ENCODE measurements at places on chromosomes 3 and 15.

DNA sequence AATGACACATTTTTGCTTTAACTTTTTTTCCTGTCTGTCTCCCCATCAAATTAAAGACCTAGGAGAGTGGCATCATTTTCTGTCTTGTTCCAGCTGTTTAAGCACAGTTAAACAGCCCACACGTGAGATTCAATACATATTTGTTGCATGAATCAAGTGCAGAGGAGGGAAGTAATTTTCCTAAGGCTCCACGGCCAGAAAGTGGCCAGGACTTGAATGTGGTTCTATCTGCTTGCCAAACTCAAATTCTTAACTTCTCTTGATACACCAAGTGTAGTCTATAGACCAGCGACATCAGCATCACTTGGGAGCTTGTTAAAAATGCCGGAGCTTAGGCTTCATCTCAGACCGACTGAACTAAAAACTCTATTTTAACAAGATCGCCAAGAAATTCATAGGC lies 724.8 kb upstream of the CFAP20DC start:
- DNase-seq = no peak

- DNase-seq = no peak
These were observed 25.5 kb downstream of the KCNAB1 start for GRCh38 chr3:156145866-156146265.

- DNase-seq = peak; percentile 30
These were observed 448 bp downstream of the PLXNB1 start for GRCh38 chr3:48429317-48429959.

GRCh38 chr15:74414081-74414580 lies 19.6 kb downstream of the SEMA7A start:
- no peak for DNase-seq

DNA sequence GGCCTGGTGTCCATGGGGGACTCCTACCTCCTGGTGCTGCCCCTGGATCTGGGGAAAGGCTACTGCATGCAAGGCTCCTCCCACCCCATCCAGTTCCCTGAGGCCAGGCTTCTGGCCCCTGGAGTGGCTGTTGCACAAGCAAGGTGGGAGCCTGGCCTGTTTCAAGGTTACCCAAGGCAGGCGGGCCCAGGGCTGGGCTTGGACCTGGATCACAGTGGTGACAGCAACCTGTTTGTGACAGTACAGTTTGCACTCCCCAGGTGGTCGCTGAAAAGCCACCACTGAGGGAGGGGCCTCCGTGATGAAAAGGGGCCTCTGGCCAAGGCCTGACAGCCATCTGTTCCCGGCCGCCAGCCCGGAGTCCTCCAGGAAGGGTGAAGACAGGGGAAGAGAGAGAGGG lies 14.4 kb upstream of the KY start:
- DNase-seq = no peak

DNA sequence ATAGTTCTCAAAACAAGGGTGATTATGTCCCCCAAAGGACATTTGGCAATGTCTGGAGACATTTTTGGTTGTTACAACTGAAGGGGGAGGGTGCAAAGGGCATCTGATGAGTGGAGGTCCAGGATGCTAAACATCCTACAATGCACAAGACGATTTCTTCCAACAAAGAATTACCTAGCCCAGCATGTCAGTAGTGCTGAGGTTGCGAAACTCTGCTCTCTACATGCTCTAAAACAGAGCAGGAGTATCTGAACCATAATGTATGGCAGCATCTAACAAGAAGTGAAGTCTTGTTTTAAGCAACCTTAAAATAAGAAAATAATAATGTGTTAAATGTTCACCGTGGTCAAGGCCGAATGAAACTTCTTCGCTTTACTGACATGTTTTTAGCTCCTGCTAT lies 7.0 kb downstream of the GYG1 start:
- DNase-seq = no peak

- DNase-seq = no peak
These were observed 1268.9 kb downstream of the OTOL1 start for GRCh38 chr3:162765524-162765923.

- DNase-seq = no peak
These were observed 13.5 kb downstream of the MCCC1 start for GRCh38 chr3:183085634-183086390.

- no peak for DNase-seq
These were observed 540 bp downstream of the KLHDC8B start for GRCh38 chr3:49171775-49172500.

DNA sequence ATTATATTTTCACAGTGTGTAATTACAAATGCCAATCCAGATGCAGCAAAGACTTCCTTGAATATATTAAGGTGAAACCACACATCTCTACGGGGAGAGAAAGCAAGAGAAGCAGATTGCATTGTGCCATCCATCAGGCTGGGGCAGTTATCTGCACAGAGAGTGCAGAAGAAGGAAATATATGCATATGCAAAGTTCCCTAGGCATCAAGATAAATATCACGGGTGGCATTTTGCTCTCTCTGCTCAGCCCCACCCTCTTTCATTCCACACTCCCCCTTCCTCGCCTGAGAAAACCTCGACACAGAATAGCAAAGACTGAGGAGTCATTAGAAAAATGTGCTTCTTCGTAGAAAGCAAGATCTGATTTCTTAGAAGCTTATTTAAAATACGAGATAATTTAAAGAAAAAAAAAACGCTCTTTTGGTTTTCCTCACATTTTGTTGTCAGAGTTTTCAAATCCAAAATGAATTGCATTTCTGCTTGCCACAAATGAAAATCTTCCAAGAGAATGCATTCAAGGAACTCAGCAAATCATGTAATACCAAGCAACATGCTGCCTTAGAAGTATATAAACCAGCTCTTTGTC lies 283.2 kb upstream of the LMCD1 start:
- DNase-seq = no peak

Data from stimulated activated CD8-positive, alpha-beta memory T cell treated with anti-CD3 and anti-CD28 coated beads, Interleukin-7, amount 100 ng/mL, for 1 hour (primary cell).